ENCODE measurements at places on chromosomes 7 and 10.

- peak; percentile 56 for DNase-seq
Measured at GRCh38 chr10:30587522-30588031, 42.0 kb downstream of the LYZL2 start.

GRCh38 chr10:84190621-84191020, 3.7 kb upstream of the CDHR1 start:
- DNase-seq: no peak

DNA sequence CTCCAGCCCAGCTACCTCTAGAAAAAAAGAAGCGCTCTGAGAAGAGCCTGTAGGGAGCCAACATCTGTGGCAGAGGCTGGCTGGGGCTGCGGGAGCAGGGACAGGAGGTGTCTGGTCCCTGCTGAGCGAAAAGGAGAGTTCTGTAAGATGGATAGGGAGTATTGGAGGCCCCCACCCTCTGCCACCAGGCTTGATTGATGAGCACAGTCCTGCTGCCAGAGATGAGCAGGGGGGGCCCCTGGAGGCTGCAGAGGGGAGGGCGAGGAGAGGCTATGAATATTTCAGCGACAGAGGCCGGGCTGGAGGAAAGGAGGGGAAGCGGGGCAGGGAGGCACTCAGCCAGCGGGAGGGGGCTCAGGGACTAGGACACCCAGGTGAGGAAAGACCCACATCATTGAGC, 44.5 kb upstream of the HSPB1 start:
- DNase-seq: no peak

GRCh38 chr7:43619213-43620012, 36.5 kb downstream of the STK17A start:
- DNase-seq: no peak

DNA sequence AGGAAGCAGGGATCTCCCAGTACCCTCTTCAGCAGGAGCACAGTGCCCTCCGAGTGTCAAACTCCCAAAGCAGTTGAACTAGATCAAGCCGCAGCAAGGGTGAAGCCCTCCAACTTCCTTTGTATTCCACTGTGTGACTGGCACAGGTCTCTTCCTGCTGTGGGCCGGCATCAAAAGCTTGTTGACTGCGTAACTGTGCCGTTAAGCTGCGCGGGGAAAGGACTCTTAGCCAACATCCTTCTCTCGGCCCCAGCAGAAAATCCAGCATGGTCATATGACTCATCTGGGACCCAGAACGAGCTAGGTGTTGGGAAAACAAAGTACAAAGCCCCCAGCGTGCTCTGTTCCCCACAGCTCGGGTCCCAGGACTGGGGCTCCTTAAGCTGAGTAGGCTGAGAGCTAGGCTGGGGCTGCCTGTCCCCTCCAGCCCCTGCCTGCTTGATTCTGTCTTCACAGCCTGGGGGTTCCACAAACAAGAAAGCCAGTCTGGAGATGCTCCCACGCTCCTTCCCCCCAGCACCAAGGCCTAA, 52.2 kb downstream of the COL17A1 start:
- no peak for DNase-seq
